CD4-positive, alpha-beta T cell treated with Interleukin-6 at 100 ng/mL for 8 hours (primary cell): ENCODE measurements at places on chromosomes 6 and 20.

- no peak for DNase-seq
Observed at GRCh38 chr6:108097882-108098281, 23.3 kb upstream of the OSTM1 start.

GRCh38 chr20:56788671-56789610 lies 159.8 kb downstream of the TFAP2C start:
- no peak for DNase-seq

DNA sequence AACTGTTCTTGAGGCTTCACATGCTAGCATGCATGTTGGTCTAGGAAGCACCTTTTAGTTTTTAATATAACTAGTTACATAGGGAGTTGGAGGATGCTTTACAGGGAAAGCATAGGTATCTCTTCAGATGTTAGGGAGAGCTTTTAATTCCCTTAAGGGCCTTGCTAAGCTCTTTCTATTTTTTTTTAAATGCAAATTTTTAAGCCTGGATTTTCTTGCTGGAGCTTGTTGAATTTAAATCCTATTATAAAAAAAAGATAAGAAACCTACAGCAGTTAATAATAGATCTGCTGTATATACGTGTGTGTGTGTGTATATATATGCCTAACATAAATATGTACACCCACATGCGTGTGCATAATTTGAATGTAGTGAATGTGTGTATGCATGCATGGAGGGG lies 79.0 kb downstream of the FIG4 start:
- DNase-seq, result no peak

GRCh38 chr6:147707524-147707923 lies 199.0 kb downstream of the SAMD5 start:
- no peak for DNase-seq

- DNase-seq, result peak; percentile 70
Observed at GRCh38 chr6:26097268-26097875, 10.1 kb downstream of the HFE start.

DNA sequence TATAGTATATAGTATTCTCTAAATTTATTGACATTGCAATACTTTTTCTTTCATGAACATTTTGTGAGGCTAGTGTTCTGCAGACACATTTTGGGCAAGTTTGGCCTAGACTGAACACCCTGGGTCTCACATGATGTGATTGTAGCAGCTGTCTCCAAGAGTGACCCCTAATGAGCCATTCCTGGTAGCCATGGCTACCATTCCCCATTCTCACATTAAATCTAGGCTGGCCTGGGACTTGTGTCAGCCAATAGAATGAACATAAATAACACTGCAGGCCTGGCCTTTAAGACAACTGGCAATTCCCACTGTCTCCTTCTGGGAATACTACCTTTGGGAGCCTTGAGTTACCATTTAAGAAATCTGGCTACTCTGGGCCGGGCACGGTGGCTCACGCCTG lies 38.0 kb upstream of the TASP1 start:
- no peak for DNase-seq

- no peak for DNase-seq
Observed at GRCh38 chr20:5767493-5768098, 17.4 kb downstream of the SHLD1 start.

- no peak for DNase-seq
Observed at GRCh38 chr6:149614337-149614736, 34.2 kb downstream of the KATNA1 start.

DNA sequence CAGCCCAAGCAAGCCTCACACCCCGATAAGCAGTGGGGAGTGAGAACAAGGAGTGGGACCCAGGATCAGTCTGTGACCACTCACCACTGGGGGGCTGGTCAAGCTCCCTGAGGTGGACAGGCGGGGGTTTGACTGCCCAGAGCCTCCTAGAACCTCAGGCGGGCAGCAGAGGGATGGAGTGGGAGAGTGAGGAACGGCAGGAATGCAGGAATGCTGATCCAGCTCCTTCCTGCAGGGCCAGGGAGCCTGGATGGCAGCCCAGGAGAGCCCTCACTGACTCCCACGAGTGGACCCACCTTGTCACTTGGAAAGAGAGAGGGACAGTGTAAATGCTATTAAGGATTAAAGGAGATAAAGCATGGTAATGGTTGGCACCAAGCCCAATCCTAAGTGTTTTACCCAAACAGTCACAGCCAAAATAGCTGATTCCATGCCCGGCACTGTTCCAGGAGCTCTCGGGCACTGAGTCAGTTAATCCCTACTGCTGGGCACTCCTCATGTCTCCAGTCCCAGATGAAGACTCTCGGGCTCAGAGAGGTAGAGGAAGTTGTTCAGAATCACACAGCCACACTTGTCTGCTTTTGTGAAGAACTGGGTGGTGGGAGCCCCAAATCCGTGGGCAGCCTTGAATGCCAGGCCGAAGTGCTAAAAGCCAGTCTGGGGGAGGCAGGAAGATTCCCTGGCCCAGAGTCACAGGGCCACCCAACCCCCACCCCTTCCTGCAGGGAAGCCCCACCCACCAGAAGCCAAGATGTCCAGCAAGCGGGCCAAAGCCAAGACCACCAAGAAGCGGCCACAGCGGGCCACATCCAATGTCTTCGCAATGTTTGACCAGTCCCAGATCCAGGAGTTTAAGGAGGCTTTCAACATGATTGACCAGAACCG lies 3.1 kb downstream of the MYL9 start:
- no peak for DNase-seq

GRCh38 chr20:57782631-57783041 lies 72.8 kb upstream of the PMEPA1 start:
- DNase-seq, result no peak

DNA sequence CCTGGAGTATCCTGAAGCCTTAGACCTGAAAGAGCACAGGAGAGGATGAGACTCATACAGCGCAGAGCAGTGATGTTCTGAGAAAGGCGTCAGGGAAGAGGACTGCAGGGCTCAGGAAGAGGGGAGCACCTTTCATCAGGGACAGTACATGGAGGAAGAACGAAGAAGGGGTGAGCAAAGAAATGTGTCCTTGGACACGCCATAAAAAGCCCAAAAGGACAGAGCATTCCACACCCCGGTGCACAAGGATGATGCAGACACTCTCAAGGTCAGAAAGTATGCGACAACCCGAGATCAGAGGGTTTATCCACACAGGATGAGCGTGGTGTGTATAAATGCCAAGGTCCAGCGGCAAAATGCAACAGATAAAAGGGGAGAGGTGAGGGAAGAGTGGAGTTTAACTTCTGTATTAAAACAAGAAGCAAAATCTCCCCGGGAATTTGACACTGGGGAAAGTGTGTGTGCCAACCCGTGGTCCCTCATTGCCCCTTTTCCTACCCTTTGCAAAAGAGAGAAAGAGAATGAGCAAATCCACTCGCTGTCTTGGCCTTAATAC lies 64.4 kb downstream of the SLC23A2 start:
- DNase-seq, result no peak

- DNase-seq, result no peak
Observed at GRCh38 chr6:47202644-47203205, 107.0 kb downstream of the TNFRSF21 start.

- no peak for DNase-seq
Observed at GRCh38 chr6:31152781-31153180, 4.8 kb downstream of the CCHCR1 start.

DNA sequence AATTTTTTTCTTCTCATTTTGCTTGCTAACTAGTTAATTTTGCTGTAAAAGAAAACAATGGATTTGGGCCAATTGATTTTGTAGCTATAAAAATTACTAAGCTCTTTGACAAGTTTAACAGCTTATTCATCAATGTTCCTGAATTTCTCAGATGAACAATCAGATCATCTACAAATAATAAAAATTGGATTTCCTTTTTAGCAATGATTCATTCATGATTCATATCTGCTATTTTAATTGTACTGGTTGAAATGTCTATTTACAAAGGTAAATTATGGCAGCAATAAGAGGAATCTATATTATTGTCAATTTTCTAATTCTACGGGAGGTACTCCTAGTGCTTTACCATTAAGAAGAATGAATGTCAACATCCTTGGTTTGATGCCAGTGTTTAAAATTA lies 178.8 kb upstream of the BTBD3 start:
- DNase-seq, result no peak

- peak; percentile 11 for DNase-seq
Observed at GRCh38 chr6:26033941-26034354, 53.3 kb upstream of the HFE start.

DNA sequence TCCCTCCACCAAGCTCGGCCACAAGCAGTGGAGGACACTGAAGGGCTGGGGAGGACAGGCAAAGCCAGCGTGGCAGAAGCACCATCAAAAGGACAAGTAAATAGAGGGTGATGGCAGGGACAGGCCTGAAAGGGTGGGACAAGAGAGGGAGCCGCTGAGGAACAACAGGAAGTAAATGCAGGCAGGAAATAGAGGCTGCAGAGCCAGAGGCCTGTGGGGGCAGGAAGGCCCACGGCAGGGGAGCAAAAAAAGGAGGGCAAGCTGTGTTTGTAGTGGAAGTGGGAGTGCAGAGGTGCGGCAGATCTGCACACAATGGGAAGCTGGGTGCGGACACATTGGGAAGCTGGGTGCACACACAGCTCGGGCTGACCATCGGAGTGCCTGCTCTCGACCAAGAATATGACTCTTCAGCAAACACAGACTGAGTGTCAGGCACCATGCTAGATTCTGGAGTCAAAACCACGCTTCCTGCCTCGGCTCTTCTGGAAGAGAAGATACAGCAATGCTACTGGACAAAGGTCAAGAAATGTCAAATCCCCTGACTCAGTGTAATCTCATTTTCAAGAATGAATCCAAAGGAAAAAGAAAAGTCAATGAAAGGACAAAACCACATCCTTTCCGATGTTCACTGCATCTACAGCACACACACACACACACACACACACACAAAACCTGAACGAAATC lies 40.4 kb upstream of the RAB22A start:
- no peak for DNase-seq

GRCh38 chr6:42387336-42387735 lies 64.4 kb downstream of the TRERF1 start:
- peak; percentile 66 for DNase-seq

- no peak for DNase-seq
Observed at GRCh38 chr20:16020971-16021370, 552.3 kb downstream of the KIF16B start.

DNA sequence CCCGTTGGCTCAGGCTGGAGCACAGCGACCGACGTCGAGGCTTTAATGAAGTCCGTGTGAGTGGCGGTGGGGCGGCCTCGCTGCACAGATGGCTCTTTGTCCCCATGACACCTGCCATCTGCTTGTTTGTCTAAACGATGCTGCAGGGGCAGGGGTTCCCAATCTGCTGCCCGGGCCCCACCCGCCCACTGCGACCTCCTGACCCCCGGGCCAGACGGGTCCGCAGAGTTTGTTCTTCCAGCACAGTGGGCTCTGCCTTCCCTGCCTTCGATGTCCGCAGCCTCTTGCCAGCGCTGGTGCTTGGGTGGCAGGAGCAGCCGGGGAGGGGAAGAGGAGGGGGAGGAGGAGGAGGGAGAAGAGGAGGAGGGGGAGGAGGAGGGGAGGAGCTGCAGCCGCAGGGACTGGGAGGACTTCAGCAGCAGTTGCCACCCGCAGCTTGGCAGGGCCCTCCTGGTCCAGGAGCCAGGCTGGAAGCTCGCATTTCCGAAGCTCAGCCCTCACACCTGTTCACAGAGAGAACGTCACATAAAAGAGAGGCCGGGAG lies 210.0 kb downstream of the DLL1 start:
- DNase-seq, result no peak

DNA sequence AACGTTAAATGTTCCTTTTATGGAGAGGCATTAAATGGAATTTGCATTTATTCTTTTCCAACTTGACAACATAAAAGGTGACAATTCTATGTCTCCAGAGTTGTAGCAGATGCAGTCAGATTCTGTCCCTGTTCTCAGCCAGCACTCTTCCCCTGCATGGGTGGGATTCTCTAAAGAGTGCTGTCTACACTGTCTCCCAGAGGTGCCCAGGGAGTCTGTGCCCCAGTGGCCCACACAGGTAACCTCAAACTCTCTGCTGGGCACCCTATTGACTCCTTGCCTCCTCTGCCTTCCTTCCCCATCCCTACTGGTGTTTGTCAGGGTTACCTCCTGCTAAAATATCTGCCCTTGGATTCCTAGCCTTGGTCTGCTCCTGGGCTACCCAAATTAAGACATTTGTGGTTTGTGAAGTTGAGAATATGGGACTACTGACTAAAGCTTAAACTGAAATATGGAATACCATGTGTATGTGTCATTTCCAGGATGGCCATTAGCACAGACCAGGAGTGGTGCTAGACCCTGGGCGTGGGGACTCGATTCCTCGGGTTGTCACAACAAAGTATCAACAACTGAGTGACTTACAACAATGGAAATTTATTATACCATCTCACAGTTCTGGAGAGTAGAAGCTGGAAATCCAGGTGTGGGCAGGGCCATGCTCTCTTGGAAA lies 284.7 kb downstream of the CDH26 start:
- no peak for DNase-seq

GRCh38 chr20:62945771-62946339 lies 6.7 kb upstream of the SLC17A9 start:
- no peak for DNase-seq

DNA sequence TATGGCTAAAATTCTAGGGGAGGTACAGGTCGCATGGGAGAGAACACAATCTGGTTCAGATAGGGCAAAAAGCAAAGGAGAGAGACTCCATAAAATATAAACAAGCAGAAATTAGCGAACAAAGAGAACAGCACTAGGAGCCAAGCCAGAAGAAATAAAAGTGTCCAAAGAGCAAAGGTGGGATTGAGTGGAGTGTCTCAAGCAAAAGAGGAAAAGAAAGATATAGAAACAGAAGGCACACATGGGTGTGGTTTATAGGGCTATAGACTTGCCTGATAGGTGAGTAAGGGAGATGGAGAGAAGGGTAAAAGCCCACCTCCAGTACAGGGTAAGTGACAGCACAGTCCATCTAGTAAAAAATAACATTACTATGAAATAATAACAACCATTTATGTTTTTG lies 36.5 kb upstream of the IRAK1BP1 start:
- DNase-seq, result no peak

DNA sequence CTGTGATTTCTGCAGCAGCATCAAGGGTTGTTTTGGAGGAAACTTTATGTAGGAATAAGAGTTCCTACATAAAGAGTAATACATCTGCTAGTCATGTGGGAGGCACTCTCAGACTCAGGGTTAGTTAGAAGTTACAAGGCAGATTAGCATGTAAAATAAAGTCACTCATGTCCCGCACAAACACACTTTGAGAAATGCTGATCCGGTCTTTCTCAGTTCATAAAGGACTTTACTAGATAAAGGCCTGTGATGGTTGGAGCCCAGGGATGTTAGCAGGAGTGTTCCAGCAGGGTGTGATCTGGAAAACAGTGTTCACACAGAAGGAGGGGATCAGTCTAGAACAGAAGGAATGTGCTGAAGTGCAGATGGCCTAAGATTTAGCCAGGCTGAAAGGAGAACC lies 33.1 kb upstream of the NOP56 start:
- no peak for DNase-seq

DNA sequence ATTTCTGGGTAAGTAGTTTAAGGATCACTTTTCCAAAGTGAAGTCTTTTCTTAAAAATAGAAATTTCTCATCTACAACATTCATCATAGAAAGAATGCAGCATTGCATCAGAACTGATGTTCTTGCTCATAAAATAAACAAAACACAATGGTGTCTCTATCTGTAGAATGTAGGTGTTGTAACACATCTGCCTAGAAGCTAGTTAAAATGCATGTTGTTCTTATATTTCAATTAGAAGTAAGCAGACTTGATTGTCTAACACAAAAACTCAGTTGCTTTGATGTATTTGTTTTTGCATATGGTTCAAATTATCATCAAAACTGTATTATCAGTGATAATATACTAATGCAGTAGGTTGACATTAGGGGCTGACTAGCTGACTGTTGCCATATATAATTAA lies 654.7 kb upstream of the FLRT3 start:
- no peak for DNase-seq

GRCh38 chr6:142523515-142524375 lies 221.9 kb downstream of the ADGRG6 start:
- no peak for DNase-seq

GRCh38 chr6:103707596-103708325 lies 1152.0 kb downstream of the HACE1 start:
- no peak for DNase-seq
